ENCODE measurements at places on chromosomes 3 and 15.

- no peak for DNase-seq
Observed at GRCh38 chr15:81625896-81626295, 251.9 kb upstream of the TMC3 start.

DNA sequence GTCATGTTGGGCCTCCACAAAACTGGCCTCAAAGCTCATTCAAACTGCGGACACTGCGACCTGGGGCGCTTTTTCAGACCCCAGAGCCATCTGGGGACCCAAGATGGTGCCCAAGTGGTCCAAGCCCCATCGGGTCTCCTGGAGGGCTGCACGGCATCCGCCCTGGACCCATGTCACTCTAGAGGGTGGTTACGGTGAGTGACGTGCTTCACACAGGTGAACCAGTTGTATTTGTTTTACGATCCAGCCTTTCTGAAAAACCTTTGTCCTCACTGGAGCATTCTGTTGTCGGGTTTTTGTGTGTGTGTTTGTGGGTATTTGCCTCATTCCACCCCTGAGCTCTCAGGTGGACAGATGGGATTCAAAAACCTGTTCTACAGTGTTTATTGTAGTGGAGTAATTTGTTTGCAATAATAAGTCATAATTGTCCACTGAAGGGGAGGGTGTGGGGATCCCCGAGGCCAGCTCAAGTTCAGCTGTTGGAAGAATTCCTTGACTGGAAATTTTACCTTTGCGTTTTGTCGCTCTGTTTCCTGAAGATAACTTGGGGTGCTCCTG lies 1.9 kb downstream of the SLC51A start:
- DNase-seq: peak; percentile 23

DNA sequence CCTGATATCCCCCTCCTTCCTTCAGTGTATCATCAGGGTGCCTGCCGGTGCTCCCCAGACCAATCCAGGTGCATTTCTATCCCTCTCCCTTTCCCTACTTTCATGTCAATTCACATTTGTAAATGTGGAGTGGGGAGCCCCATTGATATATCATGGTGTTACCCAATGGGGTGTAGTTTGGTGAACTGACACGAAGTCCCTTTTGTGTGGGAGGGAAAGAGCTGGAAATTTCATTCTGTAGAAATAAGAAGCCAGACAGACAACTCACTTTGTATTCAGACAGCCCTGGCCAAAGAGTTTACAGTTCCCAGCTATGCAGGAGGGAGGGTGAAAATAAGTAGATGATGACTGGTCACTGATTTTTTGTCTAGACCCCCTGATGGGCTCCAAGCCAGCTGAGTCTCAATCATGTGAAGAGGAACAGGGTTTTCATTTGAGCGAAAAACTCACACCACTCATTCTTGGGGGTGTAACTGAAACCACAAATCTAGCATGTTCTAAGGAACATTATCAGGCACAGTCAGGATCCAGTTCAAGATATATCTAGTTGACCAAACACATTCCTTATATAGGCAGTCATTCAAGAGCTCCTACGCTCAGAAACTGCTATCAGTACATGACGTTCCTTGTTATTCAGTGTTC lies 58.9 kb downstream of the LMCD1 start:
- no peak for DNase-seq

- DNase-seq: peak; percentile 3
Observed at GRCh38 chr3:66000506-66000905, 38.2 kb downstream of the MAGI1 start.

- DNase-seq: no peak
Observed at GRCh38 chr3:88618021-88618645, 468.4 kb downstream of the C3orf38 start.

- DNase-seq: no peak
Observed at GRCh38 chr15:95368191-95368590, 962.3 kb upstream of the NR2F2 start.

DNA sequence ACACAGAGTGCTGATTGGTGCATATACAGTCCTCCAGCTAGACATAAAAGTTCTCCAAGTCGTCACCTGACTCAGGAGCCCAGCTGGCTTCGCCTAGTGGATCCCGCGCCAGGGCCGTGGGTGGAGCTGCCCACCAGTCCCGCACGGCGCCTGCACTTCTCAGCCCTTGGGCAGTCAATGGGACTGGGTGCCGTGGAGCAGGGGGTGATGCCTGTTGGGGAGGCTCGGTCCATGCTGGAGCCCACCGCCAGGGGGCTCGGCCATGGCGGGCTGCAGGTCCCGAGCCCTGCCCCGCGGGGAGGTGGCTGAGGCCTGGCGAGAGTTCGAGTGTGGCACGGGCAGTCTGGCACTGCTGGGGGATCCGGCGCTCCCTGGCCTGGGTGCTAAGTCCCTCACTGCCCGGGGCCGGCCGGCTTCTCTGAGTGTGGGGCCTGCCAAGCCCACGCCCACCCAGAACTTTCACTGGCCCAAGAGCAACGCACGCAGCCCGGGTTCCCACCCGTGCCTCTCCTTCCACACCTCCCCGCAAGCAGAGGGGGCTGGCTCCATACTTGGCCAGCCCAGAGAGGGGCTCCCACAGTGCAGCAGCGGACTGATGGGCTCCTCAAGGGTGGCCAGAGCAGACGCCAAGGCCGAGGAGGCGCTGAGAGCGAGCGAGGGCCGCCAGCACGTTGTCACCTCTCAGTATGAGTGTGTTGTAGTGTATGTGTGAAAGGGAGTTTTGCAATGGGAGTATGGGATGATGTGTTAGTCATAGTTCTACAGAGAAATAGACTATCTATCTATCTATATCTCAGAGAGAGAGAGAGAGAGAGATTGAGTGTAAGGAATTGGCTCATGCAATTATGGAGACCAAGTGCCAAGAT lies 69.0 kb downstream of the UBE2E2 start:
- DNase-seq: no peak

DNA sequence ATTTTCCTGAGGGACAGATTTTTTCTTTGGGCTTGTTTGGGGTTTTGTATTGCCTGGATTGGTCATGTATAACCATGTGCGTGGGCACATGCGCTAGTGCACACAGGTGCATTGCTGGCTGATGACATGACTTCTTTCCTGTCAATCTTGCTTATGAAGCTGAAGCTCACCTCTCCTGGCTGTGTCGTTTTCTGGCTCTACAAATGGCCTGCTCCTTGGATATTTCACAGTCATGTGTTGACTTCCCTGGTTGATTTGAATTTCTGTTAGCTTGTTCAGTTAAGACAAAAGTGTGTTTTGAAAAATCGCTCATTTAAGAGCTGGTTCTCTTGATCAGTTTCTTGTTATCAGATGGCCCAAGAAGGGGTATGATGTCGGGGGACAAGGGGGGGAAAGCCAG lies 11.5 kb downstream of the PTPRG start:
- DNase-seq: no peak

DNA sequence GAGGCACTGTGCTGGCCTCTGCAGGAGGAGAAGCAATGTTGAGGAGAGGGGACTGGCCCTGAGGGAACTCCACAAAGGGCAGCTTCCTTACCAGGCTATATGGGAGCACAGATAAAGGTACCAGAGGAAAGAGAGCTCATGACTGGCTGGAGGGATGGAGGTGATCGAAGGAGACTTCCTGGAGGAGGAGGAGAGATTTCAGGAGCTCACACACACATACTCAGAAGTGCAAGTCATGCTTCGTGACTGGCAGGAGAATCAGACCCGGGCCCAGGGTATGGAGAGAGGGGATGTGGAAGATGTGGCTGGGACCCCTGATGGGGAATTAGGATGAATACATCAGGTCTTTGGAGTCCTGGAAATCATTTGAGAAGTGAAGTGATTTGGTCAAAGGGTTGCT lies 85.4 kb downstream of the ABHD5 start:
- no peak for DNase-seq

DNA sequence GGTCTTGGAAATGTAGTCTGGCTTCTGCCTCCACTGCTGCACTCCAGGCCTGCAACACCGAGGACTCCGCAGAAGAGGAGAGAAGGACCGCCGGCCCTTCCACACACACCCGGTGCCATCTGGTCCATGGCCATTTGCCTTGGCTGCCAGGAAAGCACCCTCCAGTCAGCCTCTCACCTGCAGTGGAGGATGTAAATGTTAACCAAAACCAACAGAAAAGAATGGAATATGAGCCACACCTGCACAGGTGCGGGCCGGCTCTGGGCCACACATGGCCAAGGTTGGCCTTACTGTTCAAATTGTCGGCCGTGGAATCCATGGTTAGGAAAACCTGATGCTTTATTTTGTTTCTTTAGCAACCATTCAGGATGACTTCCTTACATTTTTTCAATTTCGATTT lies 178.3 kb upstream of the C2CD4B start:
- DNase-seq: no peak

GRCh38 chr3:124579641-124580040 lies 150.6 kb upstream of the UMPS start:
- no peak for DNase-seq

DNA sequence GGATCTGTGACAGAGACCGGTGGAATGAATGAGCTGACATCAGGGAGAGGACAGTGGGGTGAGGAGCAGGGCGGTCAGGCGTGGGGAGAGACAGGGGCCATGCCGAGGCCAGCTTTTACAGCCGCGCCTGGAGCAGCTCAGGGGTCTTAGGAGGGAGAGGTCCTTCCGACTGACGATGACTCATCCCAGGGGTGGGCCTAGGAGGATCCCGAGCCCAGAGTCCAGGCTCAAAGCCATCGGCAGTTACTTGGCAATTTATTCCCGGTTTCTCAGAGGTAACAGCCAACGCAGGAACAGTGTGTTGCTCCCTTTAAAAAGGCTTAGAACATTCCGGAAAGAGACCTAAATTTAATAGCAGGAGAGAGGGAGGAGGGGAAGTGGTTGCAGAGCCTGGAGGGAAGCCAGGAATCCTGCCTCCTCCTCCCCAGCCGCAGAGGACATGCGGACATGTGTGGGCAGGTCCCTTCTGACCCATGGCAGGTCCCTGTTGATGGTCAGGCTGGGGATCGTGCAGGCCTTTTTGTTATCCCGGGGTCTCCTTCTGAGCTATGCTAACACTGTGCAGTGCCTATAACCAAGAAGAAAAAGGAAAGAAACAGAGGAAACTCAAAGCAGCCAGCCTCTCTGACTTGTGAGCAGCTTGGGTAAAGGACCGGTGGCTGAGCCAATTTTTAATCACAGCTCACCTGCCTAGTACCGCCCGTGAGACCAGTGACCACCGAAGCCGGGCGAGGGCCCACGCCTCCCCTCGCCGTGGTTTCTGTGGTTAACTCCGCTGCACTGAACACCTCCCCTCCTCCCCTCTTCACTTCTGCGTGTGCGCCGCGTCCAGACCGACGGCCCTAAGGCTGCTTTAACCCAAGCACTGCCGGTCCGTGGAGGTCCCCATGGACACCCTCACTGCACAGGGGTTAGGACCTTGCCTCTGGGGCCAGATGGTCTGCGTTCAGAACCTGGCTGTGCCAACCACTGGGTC lies 392.4 kb upstream of the PROK2 start:
- DNase-seq: no peak

- no peak for DNase-seq
Observed at GRCh38 chr3:162166543-162166942, 669.9 kb downstream of the OTOL1 start.

DNA sequence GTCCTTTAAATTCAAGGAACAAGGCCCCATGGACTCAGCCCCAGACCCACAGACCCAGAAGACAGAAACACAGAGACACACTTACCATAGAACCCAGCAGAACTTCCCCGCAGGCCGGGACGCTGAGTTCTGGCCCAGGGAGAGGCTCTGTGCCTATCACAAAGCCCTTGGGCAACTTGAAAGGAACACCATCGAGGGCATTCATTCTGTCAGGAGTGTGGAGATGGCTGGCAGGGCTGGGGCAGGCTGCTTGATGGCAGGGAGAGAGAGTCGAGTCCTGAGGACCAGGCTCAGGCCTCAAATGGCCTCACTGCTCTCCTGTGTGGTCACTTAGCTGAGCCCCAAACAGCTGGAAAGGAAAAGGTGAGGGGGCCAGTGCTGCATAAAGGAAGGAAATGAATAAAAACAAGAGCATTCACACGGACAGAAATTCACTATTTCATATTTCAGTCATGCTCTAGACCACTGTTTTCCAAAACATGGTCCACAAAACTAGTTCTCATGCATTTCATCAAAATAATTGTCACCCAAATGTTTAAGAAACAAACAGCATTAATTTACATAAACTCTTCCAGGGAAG lies 8.9 kb downstream of the UBAP1L start:
- no peak for DNase-seq

GRCh38 chr15:87340370-87340769 lies 916.2 kb downstream of the NTRK3 start:
- no peak for DNase-seq

GRCh38 chr3:157982359-157982758 lies 123.9 kb downstream of the SHOX2 start:
- DNase-seq: no peak

GRCh38 chr3:39107388-39108199 lies at the start of the genes GORASP1 and TTC21A:
TSS of gene GORASP1 (minus strand) at chr3:39107627. CDS start at chr3:39107541, 86 bp downstream.
TSS of gene TTC21A (plus strand) at chr3:39107680. CDS start at chr3:39107838, 158 bp downstream.
- peak; percentile 40 for DNase-seq
